ENCODE measurements at places on chromosomes 12 and 14.

DNA sequence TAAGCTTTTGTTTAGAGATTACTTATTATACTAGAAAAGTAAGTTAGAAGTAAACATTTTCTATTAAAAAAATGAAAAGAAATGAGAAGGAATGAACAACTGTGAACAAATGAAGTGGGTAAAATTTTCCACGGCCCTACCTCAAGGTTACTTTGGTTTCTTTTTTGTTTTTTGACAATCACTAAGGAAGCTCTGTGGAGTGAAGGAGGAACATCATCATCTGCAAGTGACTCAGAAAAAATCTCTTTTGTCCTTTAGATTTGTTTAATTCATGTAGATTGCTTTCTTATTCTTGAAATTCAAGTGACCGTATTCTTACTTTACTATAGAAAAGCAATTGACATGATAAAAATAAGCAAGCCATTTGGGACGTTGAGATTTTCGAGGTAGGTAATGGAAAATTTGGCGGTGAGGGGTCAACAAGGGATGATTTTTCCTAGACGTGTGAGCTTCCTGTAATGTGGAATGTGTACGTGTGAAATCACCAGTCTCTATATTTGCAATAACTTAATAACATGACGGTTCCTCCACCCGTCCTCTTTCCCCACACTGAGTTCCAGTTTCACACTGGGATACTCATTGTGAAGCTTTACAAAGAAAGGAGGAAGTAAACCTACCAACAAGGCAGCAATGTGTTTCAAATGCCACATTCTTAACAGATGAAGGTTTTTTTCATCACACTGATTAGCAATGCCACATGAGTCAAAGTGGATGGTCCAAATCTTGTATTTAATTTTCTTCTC, 62.3 kb upstream of the EGLN3 start:
- no peak for DNase-seq

GRCh38 chr14:36346052-36346451, 25.6 kb upstream of the MBIP start:
- no peak for DNase-seq

- peak; percentile 75 for DNase-seq
Measured at GRCh38 chr12:84874125-84874824, 38.3 kb downstream of the SLC6A15 start.

DNA sequence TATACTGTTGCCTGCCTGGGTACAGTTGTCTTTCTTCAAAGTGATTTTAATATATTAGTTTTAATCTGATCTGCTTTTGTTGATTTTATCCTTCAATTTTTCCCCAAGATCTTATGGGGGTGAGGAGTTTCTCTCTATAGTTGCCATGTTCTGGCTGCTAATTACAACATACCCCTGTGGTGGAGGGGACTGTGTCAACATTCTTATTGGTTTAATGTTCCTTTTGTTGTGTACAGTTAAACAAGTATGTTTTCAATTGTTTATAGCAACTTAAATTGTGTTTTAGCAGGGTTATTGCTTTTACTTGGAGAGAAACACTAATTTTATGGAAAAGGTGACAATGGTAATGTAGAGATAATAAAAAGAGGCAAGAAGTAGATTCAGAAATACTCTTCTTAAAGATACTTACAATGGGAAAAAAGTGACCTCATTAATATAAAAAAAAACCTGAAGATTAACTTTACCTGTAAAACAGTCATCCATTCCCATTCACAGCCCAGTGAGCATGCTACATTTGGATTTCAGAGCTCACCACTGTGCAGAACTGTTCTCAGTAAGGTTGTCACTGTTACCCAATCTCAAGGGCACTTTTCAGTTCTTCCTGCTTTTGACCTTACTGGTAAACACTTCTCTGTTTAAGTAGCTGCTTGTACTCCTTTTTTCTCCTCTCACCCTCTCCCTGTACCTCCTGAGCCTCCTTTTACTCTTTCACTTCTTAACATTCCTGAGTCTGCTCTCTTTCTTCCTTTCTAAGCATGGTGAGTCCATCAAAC, 8.1 kb upstream of the LRRK2 start:
- no peak for DNase-seq

GRCh38 chr14:23141706-23142444, 22.8 kb upstream of the CEBPE start:
- DNase-seq = peak; percentile 50

All from hepatocyte (in vitro differentiated cells).